ENCODE measurements at places on chromosomes 5 and 9. TPM values are rescaled to one million over a fixed set of nuclear protein-coding genes. Genes with fewer than 3 reads are reported as not detected.

GRCh38 chr9:74554751-74555419 is 57.8 kb downstream of the RORB start:
- peak; percentile 90 for DNase-seq

DNA sequence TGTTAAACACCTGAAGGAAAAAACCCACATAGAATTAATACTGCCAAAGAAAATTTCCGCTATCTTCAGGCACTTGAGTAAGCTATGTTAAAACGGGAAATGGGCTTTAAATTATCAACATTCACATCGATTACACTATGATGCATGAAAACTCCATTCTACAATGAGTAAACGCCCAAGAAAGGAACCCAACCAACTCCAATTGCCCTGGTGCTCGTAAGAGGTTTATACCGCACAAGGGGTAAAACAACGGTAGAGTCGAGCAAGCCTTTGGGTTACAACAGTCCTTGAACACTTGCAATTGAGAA is 1.0 kb downstream of the AGTPBP1 start:
- no peak for DNase-seq

DNA sequence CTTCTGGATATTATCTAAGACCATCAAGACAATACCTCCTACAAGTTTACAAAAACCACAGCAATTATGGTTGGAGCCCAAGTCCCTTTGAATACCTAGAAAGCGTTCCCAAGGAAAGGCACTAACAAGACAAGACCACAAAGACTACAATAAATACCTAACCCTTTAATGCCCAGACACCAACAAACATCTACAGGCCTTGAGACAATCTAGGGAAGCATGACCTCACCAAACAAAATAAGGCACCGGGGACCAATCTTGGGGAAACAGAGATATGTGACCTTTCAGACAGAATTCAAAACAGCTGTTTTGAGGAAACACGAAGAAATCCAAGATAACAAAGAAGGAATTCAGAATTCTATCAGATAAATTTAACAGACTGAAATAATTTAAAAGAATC is 37.8 kb downstream of the OXCT1 start:
- no peak for DNase-seq

DNA sequence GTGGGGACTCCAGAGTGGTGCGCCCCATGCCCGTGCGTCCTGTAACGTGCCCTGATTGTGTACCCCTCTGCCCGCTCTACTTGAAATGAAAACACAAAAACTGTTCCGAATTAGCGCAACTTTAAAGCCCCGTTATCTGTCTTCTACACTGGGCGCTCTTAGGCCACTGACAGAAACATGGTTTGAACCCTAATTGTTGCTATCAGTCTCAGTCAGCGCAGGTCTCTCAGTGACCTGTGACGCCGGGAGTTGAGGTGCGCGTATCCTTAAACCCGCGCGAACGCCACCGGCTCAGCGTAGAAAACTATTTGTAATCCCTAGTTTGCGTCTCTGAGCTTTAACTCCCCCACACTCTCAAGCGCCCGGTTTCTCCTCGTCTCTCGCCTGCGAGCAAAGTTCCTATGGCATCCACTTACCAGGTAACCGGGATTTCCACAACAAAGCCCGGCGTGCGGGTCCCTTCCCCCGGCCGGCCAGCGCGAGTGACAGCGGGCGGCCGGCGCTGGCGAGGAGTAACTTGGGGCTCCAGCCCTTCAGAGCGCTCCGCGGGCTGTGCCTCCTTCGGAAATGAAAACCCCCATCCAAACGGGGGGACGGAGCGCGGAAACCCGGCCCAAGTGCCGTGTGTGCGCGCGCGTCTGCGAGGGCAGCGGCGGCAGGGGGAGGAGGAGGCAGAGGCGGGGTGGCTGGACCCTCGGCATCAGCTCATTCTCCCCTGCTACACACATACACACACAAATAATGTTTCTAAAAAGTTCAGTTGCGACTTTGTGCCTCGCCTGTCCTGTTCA is 668 bp downstream of the GLIS3 start:
- DNase-seq, result peak; percentile 83

The MEIKIN gene
- polyA plus RNA-seq, result not detected

Data from kidney (tissue), 22 donors.